ENCODE measurements at places on chromosomes 5 and 9. TPM values are rescaled to one million over a fixed set of nuclear protein-coding genes. Genes with fewer than 3 reads are reported as not detected.

PRR16 gene
- 4.0 TPM for total RNA-seq

GMCL2 gene
- not detected for total RNA-seq

LRRC14B gene
- not detected for total RNA-seq

TAF1L gene
- total RNA-seq, result not detected

QRFP gene
- total RNA-seq, result not detected

GCNT4 gene
- total RNA-seq, result 4.3 TPM

SYNPO gene
- 4.0 TPM for total RNA-seq

AGPAT2 gene
- total RNA-seq, result 46.8 TPM

FUT7 gene
- total RNA-seq, result not detected

PIP5K1B gene
- total RNA-seq, result under 0.01 TPM

PCDHB8 gene
- 0.09 TPM for total RNA-seq

PRDM9 gene
- not detected for total RNA-seq

ECM2 gene
- 4.3 TPM for total RNA-seq

STK32A gene
- 1.3 TPM for total RNA-seq

ZSWIM6 gene
- 8.2 TPM for total RNA-seq

SLC6A19 gene
- not detected for total RNA-seq

CARTPT gene
- total RNA-seq, result not detected

COQ4 gene
- total RNA-seq, result 17.2 TPM

Data from smooth muscle cell of bladder (primary cell).